ENCODE measurements at places on chromosomes 16 and 17. TPM values are rescaled to one million over a fixed set of nuclear protein-coding genes. Genes with fewer than 3 reads are reported as not detected.

DNA sequence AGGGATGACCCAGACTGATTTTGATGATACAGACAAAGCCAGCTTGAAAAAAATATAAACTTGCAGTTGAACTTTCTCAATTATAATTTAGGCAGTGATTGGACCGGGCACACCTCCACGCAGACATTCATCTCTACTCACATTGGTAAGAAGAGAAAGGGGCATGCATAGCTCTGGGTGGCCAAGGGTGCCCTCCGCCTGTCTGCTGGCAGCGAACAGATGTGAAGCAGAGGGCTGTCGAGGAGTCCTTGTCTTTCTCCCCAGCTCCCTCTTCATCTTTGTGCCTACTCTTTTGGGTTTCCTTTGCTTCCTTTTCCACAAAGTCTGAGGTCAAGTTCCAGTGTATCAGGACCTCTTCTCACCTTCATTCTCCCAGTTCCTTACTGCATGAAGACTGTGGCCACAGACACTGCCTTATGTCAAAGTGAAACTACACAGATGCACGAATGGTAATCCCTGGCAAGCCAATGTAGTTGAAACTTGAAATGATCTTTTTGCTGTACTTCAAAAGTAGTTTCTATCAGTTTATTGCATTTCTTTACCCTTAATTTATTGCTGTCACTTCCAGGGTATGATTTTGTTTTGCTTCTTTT, 343.7 kb upstream of the SOX9 start:
- no peak for DNase-seq

DNA sequence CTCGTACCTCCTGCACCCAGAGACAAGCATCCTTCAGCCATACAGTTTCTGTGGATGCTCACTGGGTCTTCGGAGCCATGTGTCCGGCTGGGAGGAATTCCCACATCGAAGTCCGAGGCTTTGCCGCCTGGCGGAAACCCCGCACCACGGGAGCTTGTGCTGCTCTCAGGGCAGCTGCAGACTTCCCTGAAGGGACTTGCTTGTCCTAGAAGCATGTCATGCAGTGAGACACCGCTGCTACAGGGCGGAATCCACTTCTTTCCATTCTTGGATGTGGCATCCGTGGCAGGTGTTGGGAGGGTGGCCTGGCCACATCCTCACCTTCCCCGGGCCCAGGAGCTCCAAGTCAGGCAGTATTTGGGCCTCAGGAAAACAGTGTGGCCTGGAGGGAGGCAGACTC, 122.5 kb downstream of the CMIP start:
- DNase-seq, result no peak

DNA sequence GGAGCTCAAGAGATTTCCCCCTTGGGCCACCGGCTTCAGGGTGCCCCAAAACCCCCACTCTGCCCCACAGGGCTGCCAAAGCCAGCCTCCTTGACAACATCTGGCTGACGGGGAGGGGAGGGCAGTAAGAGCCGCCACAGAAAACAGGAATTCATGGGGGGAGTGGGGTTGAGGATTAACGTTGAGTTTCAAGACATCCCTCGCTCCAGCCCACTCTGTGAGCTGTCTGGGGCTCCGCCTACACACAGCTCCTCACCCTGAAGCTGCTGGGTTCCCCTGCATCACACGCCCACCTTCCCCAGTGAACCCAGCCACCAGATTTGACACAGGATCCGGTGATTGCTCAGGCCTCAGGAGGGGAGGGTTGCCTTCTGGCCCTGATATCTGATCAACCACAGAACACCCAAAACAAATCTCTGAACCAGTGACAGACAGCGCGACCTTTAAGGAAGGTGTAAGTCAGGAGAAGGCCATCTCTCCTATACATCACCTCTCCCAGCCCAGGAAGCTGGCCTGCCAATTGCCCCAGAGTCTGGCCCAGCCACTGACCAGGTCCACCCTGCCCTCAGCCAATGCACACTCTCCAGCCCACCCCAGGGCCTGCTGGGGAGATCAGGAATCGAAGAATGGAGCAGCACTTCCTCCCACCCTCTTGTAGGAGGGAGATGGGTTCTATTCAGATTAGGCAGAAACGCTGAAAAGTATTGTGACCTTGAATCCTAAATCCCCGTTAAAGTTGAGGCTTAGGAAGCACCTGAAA, 132.1 kb downstream of the CLEC16A start:
- DNase-seq, result no peak

The CRYBA1 gene
- not detected for polyA plus RNA-seq

DNA sequence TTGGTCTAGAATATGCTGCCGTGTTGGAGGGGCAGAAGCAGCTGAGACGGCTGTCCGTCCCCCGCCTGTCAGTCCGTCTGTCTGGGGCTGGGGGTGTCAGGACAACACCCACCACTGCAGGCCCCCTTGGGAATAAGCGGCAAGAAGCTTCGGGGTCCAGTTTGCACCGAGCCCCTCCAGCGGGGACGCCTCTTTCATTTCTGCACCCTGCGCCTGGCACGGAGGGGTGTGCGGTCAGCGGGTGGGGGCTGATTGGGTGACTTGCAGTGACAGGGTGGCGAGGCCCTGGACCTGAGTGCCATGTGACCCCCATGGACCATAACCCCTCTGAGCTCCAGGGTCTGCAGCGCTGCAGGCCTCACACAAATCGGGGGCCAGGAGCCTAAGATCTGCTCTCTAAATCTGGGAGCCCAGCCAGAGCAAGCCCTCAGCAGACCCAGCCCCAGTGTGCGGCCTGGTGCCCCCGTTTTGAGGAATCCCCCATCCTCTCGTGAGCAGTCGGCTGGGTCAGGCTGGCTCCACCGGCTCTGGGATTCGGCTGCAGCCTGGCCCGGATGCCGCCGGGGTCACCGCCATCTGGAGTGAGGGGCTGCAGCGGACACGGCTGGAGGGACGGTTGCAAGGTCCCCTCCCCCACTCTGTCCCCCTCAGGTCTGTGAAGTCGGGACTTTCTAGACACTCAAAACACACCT, 8.3 kb downstream of the CBFA2T3 start:
- no peak for DNase-seq

DNA sequence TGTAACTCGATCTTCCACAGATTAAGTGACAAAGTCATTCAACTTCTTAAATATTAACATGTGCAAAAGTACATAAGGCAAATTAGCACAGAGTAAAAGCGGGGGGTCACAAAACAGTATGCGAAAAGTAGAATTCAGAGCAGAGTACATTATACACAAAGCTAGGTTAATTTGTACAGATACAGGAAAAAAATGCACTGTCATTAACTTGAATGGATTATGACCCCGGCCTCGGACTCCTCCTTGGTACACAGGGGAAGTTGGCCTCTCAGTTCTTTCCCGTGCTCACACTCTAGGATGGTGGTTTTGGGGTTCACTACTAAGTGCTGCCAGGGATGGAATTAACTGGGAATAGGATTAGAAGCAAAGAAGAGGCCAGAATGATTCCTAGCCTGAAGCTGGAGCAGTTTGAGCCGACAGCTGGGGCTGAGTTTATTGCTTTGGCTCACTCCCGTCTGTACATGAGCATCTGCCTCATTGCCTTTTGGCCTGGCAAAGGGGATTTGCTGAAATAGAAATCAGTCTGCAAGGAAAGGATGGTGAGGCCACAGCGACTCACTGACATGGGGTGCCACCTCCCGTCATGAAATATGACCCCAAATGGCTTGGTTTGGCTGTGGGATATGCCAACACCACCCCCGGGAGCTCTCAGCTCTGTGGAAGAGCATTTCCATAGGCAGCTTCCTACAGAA, 23.6 kb downstream of the NTN1 start:
- DNase-seq, result peak; percentile 25

The PIK3R6 gene
- polyA plus RNA-seq, result 0.63 TPM

- no peak for DNase-seq
These were observed 39.3 kb upstream of the CCDC182 start for GRCh38 chr17:57784226-57784895.

The ENDOV gene
- polyA plus RNA-seq, result 25.7 TPM

DNA sequence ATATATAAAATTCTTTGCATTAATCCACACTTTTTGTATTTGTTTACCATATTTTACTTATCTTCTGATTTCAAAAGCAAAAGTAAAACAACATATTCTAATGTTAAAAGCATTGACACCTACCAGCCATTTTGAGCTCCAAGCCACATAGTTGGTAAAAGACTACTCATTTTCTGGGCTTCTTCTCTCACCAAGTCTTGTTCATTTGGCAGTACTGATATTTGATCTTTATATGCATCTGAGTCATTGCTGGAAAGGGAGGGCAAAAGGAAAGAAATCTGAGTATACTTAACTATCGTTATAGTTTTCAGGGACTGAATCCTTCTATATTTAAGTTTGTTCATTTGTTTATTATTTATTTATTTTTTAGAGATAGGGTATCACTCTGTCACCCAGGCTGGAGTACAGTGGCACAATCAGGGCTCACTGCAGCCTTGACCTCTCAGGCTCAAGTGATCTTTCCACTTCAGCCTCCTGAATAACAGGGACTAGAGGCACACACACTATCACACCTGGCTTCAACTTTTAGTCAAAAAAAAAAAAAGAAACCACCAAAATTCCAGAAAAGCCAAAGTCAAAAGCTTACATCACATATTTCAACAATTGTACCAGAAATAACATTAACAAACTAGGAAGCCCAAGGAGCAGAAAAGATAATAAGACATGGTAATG, 121.0 kb upstream of the TOB1 start:
- DNase-seq, result peak; percentile 80

DNA sequence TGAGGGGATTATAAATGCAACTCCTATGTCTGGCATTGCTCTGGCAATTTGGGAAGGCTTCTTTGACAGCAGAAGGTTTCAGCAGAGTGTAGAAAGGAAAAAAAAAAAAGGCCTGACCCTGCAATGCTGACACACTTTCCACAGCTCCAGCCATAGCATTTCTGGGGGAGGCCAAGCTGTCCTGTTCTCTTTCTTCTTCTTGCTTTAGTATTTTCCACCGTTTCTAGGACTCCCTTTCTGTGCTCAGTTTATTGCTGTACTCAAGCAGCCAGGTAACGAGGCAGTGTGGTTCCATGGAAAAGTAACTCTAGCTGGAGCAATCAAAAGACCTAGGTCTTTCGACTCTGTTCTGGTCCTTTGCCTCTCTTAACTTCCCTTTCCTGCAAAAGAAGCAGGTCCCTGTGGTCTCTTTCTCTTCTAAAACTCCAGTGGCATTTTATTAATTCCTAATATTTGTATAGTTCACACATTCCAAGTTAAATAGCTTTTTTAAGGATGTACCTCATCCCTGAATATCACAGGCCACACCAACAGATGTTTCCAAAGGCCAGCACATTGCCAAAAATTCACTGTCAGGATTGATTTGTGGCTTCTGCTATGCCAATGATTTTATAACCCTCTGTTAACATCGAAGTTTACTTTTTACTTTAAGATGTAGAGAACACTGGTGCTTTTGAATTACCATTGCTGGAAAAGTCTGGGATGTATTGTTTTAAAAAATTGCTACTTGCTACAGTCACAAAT, 90.3 kb upstream of the BCAR1 start:
- DNase-seq, result no peak

The TLCD1 gene
- 13.8 TPM for polyA plus RNA-seq

GRCh38 chr17:49971848-49972485, 3.0 kb downstream of the DLX4 start:
- DNase-seq, result peak; percentile 59

GRCh38 chr16:77435272-77435820, 512 bp upstream of the ADAMTS18 start:
- DNase-seq, result no peak

DNA sequence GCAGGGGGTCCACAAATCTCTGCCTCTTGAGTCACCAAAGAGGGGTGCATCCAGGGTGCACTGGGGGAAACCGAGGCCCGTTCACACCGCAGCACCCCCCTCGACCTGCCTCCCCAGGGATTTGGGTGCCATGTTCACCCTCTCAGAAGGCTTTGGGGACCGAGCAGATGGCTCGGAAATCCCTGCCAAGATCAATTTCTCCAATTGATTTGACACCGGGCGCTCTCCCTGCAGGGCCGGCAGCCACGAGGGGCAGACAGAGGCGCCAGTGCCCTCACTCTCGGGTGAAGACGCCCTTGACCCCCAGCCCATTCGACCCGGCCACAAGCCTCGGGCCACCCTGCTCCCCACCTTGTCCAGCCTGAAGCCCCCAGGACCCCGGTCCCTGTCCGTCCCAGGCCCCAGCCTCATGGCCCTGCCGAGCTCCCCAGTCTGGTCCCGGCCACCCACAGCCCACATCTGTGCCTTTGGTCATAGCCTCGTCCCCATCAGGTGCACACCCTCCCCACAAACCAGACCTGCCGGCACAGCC, 9.3 kb downstream of the SSTR5 start:
- no peak for DNase-seq

- DNase-seq, result no peak
These were observed 12.0 kb downstream of the CREBBP start for GRCh38 chr16:3868556-3868955.

The CLEC18C gene
- not detected for polyA plus RNA-seq

The NXN gene
- polyA plus RNA-seq, result 10.7 TPM

The TSPOAP1 gene
- polyA plus RNA-seq, result 1.0 TPM

- no peak for DNase-seq
These were observed 1.3 kb downstream of the SAT2 start for GRCh38 chr17:7626307-7626706.

DNA sequence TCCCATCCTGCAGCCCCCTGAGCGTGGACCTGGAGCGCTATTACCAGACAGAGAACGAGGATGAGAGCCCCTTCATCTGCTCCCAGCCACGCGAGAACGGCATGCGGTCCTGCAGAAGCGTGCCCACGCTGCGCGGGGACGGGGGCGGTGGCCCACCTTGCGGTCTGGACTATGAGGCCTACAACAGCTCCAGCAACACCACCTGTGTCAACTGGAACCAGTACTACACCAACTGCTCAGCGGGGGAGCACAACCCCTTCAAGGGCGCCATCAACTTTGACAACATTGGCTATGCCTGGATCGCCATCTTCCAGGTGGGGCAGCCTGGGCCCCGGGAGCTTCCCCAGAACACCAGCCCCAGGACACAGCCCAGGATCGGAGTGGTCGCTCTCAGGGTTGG, 12.0 kb downstream of the CACNA1G start:
- DNase-seq, result no peak

GRCh38 chr16:2883458-2883908, 468 bp downstream of the FLYWCH2 start:
- peak; percentile 67 for DNase-seq
